ENCODE measurements at places on chromosomes 12 and 14.

GRCh38 chr12:101855976-101856375 lies 21.4 kb upstream of the DRAM1 start:
- DNase-seq = no peak

DNA sequence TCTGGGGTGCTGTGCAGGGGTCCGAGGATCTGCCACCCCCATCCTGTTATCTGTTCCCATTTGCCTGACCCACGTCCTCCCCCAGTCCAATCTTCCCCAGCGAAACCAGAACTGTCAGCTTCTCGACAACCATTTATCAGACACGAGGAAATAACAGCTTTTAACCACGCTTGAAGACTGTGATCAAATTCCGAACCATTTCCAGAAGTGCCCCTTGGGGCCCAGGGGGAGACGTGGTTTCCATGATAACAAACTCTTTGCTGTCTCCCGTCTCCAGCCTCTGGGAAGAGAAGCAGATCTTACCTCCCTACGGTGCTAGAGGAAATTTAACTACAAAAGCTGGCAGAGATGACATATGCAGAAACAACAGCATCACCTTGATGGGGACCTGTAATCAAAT lies 35.1 kb upstream of the SRRM4 start:
- DNase-seq = peak; percentile 43

DNA sequence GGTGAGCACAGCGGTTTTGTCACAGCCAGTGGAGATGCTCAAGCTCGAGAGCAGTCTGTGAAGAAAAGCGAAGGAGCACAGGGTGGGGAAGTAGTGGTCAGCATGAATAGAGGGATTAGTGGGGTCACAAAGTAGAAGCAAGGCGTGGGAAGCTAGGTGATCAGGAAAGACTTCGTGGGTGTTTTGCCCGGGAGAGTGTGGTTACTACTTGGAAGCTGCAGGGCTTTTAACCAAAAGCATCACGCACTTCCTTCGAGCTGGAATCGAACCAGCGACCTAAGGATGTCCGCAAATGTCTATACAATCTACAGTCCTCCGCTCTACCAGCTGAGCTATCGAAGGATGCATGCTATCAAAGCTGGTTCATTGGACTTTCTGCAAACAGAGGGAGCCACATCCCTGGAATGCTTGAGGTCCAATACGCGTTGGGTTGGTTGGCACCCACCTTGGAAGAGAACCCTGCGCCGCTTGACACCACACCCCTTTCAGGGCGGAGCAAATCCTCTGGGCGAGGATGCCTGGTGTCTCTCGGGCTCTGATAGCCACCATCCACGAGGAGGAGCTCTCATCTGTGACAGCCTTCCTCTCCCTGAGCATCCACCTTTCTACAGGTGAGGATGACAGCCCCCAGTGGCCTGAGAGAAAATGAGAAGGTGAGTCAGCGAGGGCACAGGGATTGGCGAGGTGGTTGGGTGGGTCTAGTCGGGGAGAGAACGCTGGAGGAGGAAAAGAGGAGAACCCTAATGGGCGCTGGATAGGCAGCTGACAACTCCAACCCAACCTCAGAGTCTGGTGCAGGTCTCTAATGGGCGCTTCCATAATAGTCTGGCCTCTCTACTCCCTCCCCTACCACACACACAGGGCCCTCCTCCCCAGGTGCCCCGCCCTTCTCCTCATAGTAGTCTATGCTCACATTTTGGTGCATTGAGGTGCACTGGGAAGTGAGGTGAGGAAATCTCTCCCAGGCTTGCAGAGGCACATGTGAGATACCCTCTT lies 16.0 kb upstream of the OR6S1 start:
- no peak for DNase-seq

GRCh38 chr14:70192915-70193314 lies 4.2 kb upstream of the SLC8A3 start:
- DNase-seq = no peak

- peak; percentile 89 for DNase-seq
These were observed 89.5 kb downstream of the ALX1 start for GRCh38 chr12:85369365-85370154.

DNA sequence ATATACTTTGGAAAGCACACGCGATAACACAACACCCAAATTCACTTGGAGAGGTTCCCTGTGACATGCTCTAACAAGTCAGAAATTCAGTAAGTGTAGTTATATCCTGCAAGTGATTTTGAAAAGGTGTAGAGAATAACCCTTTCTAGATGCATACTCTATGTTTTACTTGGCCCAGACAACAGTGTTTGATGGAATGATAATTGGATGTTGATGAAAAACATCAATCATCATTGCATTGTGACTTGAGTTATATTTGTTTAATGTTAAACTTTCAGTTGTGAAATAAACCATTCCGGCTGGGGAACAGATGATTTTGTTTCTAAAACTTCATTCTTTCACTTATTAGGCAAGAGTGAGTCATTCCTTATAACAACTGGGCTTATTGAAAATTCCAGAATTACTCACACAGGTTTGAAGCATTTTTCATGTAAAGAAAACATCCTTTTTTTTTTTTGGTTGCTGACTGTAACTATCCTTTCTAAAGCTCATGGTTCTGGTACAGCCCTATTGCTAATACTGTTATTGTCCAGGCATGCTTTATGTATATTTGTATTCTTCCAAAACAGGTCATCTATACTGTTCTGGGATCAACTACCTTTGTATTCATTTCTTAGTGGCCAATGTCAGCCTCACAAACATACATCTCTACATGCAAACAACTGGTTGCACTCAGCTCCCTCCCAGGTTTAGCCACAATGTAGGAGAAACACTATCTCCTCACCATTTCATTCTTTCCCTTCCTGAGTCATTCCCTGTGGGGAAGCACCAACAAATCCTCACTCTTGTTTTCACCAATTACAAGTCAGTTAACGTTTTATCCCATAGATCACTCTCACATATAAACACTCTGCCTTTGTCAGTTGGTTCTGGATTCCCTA lies 121.2 kb upstream of the LRIG3 start:
- DNase-seq = no peak

DNA sequence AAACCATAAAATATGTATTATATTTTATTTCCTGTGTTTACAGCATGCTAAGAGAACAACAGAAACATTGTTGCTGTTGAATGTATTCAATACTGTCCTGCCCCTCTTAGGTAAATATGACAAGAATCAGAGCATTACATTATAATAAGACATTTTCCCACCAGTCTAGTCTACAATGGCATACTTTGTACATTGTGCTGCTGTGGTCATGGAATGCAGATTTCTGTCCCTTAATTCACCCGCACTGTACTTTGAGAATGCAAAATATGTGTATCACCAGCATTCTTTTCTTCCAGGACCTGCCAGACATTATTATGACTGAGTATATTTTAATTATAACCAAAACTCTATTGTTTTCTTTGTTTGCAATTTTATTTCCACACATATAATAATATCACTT lies 16.5 kb upstream of the OR10AD1 start:
- DNase-seq = no peak

DNA sequence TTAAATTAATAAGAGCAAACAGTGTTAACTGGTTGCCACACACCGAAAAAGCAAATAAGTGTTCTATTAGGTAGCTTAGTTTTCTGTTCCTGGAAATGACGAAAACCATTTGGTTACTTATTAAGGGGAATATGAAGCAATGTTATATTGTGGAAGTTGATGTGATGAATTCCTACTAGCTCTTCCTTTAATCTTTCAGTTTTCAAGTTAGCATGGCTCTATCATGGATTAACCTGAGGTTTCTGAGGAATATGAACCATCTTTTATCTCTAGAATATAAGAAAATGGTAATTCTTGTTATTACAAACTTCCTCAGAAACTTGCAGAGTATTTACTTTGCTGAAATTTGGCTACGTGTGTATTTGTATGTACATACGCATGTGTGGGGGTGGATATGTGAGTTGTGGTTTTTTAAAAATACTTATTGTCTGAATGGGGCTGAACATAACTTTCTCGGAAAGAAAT lies 245.7 kb downstream of the KCNC2 start:
- DNase-seq = no peak

GRCh38 chr12:31728289-31728916 lies 418 bp downstream of the AMN1 start:
- peak; percentile 52 for DNase-seq

- DNase-seq = no peak
These were observed 1022.0 kb upstream of the TMEM132C start for GRCh38 chr12:127245009-127245408.

- DNase-seq = no peak
These were observed 211.5 kb upstream of the CRY1 start for GRCh38 chr12:107304588-107305532.

DNA sequence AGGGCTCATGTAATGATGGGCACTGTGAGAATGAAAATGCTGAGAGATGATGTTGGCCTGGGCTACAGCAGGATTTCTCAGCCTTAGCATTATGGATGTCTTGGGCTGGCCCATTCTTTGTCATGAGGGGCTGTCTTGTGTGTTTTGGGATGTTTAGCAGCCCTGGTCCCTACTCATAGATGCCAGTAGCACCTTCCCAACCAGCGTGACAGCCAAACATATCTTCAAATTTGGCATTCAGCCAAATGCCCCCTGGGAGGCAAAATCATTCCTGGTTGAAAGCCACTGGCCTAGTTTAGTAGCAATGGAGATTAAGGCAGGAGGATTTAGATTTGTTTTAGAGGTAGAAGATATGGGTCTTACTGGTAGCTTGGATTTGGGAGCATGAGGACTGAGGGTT lies 26.6 kb downstream of the UBE3B start:
- DNase-seq = no peak

GRCh38 chr14:103026988-103027387 lies 30.4 kb downstream of the CDC42BPB start:
- DNase-seq = no peak

DNA sequence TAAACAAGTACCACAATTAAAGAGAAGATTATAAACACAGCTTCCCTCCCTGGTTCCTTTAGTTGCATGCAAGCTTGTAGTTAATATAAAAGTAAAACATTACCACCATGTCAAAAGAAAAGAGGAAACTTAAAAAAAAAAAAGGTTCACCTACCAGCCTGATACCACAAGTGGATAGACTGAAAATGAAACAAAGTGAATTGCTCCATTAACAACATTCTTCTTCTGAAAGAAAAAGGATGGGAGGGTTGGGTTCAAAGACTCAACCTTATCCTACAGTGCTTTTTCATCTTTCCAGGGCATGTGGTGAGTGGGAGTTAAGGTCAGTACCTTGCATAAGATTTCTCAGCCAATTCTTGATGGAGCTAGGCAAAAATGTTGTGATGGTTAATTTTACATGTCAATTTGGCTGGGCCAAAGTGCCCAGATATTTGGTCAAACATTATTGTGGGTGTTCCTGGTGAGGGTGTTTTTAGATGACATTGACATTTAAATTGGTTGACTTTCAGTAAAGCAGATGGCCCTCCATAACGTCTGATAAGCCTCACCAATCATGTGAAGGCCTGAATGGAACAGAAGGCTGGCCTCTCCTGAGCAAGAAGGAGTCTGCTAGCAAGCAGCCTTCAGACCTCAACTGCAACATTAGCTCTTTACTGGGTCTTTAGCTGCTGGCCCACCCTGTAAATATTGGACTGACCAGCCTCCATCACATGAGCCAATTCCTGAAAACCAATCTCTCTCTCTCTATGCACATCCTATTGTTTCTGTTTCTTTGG lies 28.8 kb downstream of the VCPKMT start:
- no peak for DNase-seq

DNA sequence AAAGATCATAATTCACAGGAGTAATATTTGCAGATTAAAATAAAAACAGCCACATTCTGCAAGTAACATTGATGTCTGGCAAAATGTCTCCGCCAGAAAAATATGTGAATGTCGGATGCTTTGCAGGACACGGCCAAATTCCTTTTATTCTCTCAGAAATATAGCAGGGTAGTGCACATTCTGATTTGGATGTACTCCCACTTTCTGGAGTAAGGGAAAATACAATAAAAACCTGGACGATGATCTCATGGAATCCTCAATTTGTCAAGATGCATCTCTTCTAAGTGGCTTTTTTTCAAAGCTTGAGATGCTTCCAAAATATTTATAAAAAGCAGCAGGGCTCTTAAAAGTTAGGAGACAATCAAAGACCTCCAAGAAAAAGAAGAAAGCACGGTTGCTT lies 133.3 kb downstream of the TBX5 start:
- no peak for DNase-seq

- no peak for DNase-seq
These were observed 1.6 kb downstream of the ADGRD1 start for GRCh38 chr12:130955238-130955816.

- DNase-seq = no peak
These were observed 303.4 kb upstream of the PRICKLE1 start for GRCh38 chr12:42892702-42893551.

DNA sequence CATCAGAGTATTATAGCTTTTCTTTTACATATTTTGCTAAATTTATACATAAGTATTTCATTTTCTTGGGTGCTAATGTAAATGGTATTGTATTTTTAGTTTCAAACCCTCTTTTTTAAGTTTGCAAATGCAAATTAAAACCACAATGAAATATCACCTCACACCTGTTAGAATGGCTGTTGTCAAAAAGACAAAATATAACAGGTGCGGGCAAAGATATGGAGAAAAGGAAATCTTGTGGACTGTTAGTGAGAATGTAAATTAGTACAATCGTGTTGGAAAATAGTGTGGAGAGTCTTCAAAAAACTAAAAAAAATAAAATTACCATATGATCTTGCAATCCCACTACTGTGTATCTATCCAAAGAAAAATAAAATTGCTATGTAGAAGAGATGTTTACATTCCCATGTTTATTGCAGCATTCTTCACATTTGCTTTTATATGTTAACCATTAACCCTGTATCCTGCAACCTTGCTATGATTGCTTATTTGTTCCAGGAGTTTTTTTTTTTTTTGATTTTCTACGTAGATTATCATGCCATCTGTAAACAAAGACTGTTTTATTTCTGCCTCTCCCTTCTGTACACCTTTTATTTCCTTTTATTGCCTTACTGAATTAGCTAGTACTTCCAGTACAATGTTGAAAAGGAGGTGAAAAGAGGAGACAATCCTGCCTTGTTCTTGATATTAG lies 405.4 kb upstream of the MIS18BP1 start:
- DNase-seq = no peak

DNA sequence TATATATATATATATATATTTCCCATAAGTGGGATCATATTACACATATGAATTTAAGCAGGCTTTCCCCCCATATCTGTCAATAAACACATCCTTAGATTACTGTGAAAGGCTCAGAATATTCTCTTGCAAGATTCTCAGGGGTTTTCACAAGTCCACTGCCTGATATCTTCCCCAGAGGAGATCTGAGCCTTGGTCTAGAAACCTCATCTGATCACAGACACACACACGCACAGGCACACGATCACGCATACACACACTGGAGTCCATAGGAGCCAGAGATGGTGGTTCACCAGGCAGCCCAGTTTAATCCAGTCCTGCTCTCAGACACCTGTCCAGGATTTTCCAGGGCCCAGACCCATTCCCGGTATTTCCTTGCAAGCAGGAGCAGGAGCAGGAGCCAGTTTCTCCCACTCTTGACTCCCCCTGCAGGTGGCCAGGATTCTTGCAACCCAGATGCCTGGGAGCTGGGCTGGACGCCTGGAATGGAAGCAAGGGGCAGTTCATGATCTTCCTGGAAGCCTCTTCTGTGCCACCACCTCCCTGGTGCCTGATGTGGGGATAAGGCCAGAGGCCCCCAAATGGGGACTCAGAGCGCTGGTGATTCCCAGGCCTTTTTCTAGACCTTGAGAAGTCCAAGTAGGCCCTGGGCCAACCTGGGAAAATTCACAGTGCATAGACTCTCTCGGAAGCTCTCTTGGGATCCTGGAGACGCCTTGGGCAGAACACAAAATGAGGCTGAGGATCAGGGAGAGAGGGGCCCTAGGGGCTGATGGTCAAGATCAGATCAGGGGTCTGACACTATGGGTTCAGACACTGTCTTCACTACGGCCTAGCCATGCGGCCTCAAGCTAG lies 16.5 kb upstream of the KRT78 start:
- DNase-seq = peak; percentile 60

- no peak for DNase-seq
These were observed 14.6 kb upstream of the MIA2 start for GRCh38 chr14:39219075-39219499.

- DNase-seq = no peak
These were observed 2.9 kb downstream of the LMNTD1 start for GRCh38 chr12:25550186-25550585.
